ENCODE measurements at places on chromosomes 5 and 9. TPM values are rescaled to one million over a fixed set of nuclear protein-coding genes. Genes with fewer than 3 reads are reported as not detected.

PMPCA gene
- 56.5 TPM for total RNA-seq

- no peak for DNase-seq
- H3K4me1 ChIP-seq: no peaks in the 10 kb centered on the region
- no peaks in the 10 kb centered on the region for H3K36me3 ChIP-seq
- H3K27ac ChIP-seq: no peak overlapping the region
Measured at GRCh38 chr5:14309878-14310531, 166.9 kb downstream of the TRIO start.

GRCh38 chr5:72817076-72817481, 618 bp downstream of the TNPO1 start:
- DNase-seq: peak; percentile 51
- peak overlapping the region; percentile 80 for H3K4me3 ChIP-seq
- peaks cover 29% of the 10 kb centered on the region for H3K4me1 ChIP-seq
- peak overlapping the region; percentile 74 for H3K27ac ChIP-seq
- peaks cover 11% of the 10 kb centered on the region for H3K27me3 ChIP-seq

DNA sequence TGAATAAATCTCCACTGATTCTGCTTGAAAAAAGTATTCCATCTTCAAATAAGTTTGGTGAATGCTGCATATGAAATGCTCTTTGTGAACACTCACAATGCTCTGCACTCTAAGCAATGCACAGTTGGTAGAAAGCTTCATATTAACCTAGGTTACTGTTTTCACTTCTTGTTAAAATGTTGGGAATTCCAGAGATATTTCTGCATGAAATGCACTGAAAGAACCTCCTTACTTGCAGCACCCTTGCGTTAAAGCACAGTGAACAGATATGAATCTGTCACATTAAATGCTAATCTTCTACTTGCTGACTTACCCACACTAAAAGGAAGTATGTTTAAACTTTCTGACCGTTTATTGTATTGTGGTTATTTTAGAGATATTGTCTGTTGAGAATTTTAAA, 584.1 kb upstream of the NUDT12 start:
- no peaks in the 10 kb centered on the region for H3K27me3 ChIP-seq
- no peaks in the 10 kb centered on the region for H3K4me1 ChIP-seq
- no peak for DNase-seq
- H3K36me3 ChIP-seq: no peaks in the 10 kb centered on the region
- no peak overlapping the region for H3K27ac ChIP-seq

- no peak for DNase-seq
- H3K4me1 ChIP-seq: peaks cover 20% of the 10 kb centered on the region
- no peak overlapping the region for H3K27ac ChIP-seq
Measured at GRCh38 chr5:128775558-128775957, 189.7 kb upstream of the SLC27A6 start.

DNA sequence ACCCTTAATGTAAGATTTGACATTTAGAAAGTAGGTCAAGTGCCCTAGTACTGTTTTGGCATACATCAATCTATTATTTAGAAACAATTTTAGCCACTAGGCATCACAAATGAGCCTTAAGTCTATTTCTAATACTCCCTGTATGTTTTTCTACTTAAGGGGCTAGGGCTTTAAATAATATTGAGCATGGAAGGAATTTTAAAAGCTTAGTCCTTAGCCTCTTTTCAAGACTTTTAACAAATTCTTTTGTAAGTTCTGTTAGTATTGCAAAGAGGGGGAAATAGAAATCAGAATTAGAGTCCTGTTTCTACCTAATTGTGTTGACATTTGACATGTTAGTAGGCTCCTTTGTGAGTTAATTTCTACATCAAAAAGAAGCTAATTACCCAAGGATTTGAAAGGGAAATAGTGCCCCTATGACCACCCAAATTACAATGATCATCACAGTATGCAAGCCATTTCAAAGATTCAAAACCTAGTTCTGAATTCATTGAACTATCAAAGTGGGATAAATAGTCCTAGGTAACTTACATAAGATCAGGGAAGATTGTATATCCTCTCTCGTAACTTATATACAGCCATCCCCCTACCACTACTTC, 647.8 kb upstream of the ACO1 start:
- no peaks in the 10 kb centered on the region for H3K4me1 ChIP-seq
- no peak overlapping the region for H3K4me3 ChIP-seq
- H3K27me3 ChIP-seq: no peaks in the 10 kb centered on the region

GFI1B gene
- total RNA-seq: not detected

DNA sequence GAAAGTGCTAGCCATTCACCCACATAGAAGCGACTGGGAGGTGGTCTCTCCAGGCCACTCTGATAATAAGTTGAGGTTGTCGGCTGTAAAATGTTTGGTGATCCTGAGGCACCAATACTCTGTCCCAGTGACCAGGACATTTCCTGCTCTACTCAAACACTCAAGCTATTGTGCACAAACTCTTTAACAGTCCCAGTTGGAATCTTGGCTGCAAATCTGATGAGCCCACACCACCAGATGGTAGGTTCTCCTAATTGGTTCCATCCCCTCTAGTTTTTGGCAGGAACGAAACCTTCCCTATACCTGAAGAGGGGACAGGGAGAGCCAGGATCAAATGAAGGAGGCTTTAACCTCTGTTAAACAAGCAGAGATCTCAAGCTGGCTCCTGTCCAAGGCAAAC, 14.3 kb downstream of the GRIA1 start:
- DNase-seq: no peak
- no peak overlapping the region for H3K4me3 ChIP-seq
- H3K36me3 ChIP-seq: no peaks in the 10 kb centered on the region
- H3K27me3 ChIP-seq: peaks cover 2% of the 10 kb centered on the region
- no peaks in the 10 kb centered on the region for H3K4me1 ChIP-seq

DNA sequence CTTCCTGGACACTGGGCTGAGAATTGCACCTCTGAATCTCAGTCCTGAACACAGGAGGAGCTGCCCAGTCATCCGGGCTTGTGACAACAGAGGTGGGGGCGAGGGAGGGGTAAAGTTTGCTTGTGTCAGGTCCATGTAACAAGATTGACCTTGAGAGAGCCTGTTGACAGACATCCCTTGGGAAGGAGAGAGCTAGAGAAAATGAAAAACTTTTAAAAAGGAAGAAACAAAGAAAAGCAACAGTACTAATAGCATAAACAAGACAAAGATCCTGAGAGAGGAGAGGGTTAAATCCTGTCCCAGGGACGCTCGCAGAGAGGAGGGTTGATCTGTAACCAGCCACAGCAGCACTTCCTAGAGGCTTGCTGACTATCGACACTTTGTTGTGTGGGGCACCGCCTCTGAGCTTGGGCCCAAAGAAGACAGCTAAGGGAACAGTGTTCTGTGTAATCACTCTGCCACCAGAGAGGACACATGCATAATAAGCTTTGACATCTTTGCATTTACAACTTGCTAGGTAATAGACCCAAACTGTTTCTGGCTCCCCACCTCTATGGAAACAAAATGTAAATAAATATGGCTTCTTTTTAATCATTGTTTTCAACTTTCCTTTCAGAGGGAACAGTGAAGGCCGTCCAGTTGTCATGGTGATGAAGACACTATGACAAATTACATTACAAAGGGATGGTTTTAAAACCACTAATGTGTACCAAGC, 363.7 kb downstream of the CSNK1G3 start:
- no peak for DNase-seq
- no peak overlapping the region for H3K4me3 ChIP-seq
- H3K27me3 ChIP-seq: no peaks in the 10 kb centered on the region

DNA sequence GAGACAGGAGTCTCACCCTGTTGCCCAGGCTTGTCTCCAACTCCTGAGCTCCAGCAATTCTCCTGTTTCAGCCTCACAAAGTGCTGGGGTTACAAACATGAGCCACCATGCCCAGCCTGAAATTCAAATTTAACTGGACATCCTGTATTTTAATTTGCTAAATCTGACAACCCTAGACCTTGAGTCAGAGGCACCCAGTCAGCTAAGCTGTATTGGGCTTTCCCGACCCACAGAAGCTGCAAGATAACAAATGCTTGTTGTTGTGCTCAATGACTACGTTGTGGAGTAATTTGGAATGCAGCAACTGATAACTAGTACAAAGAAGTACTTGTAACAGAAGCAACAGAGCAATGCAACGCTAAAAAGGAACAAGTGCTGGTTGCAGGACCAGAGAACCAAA, 533.1 kb downstream of the NTRK2 start:
- no peaks in the 10 kb centered on the region for H3K27me3 ChIP-seq
- no peak for DNase-seq
- no peaks in the 10 kb centered on the region for H3K4me1 ChIP-seq

CYFIP2 gene
- 516 TPM for total RNA-seq

SPATA31E1 gene
- total RNA-seq: not detected

SLC1A1 gene
- not detected for total RNA-seq

NEUROG1 gene
- total RNA-seq: not detected

NIPAL4 gene
- total RNA-seq: not detected

DNA sequence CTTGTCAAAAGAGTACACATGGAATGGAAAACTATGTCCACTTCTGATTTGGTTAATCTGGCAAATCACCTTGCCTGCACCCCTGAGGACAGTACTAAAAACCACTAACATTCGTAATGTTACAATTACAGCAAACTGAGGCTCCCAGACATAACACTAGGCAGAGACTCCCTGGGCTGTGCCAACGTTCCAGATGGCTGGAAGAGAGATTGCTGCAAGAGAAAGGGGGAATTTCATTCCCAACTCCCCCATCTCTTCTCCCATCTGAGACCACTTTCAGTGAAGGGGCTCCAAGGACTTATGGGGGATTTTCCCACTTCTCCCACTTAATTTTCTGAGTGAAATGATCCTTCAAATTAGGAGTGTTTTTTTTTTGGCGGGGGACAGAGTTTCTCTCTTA, 11.3 kb downstream of the OR1J1 start:
- DNase-seq: no peak
- H3K36me3 ChIP-seq: no peaks in the 10 kb centered on the region
- peaks cover 33% of the 10 kb centered on the region for H3K27me3 ChIP-seq
- H3K4me1 ChIP-seq: peaks cover 15% of the 10 kb centered on the region
- H3K27ac ChIP-seq: no peak overlapping the region

- no peaks in the 10 kb centered on the region for H3K4me1 ChIP-seq
- peaks cover 43% of the 10 kb centered on the region for H3K36me3 ChIP-seq
- no peak overlapping the region for H3K27ac ChIP-seq
- H3K4me3 ChIP-seq: no peak overlapping the region
- no peaks in the 10 kb centered on the region for H3K27me3 ChIP-seq
Measured at GRCh38 chr9:120477534-120478001, 102.4 kb downstream of the CDK5RAP2 start.

Data from activated CD8-positive, alpha-beta T cell treated with anti-CD3 and anti-CD28 coated beads, Interleukin-2, amount 10 ng/mL, durations not matched to agents 7 days and 5 days (primary cell).